ENCODE measurements at places on chromosomes 13 and 19.

DNA sequence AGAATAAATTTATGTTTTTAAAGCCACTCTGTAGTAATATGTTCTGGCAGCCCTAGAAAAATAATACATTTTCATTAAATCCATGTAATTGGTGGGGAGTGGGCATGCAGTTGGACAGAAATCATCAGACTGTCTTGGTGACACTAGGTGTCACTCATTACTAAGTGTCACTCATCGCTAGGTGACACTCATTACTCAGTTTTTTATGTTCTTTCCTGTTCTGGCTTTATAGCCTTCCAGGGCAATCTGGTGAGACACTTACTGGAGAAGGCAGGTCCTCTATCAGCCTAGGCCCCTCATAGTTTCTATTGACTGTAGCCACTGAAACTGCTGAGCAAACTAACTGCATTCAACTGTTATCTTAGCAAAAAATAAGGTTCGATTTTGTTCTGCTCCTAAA is 542.1 kb downstream of the SLITRK1 start:
- no peak for DNase-seq

GRCh38 chr13:20394506-20394905 is 131.2 kb downstream of the CRYL1 start:
- DNase-seq, result no peak

GRCh38 chr13:81760316-81760715 is 1419.4 kb upstream of the SPRY2 start:
- no peak for DNase-seq

DNA sequence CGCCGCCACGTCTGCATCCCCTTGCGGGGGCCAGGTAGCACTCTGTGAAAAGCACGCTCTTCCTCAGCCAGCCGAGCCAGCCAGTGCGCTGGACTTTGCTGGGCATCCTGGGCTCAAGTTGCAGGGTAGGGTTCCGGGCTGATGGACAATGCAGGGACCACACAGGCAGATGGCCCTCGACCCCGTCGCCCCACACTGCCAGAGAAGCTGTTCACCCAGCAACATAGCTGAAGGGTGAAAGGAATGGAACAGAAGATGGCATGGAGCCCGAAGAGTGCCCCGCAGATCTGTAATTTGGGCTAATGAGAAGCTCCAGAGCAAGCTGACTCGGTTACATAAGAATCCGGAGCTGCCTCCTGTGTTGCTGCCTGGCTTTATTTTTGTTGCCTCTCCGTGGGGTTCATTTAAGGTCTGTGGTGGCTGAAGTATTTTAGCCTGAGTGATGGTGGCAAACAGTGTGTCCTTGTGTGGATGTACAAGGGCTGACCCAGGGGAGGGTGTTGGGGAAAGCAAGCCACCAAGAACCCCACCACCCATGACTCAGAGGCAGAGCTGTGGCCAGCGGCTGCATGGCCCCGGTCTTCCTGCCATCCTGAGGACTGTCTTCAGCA is 105.8 kb downstream of the SOX1 start:
- DNase-seq, result no peak

GRCh38 chr19:55520691-55521292 is 16.1 kb downstream of the SBK2 start:
- no peak for DNase-seq

- no peak for DNase-seq
Observed at GRCh38 chr19:46134527-46134926, 10.0 kb upstream of the IGFL3 start.

- DNase-seq, result no peak
Observed at GRCh38 chr19:536881-537404, 5.4 kb downstream of the CDC34 start.

- DNase-seq, result peak; percentile 88
Observed at GRCh38 chr19:29694669-29695627, 20.1 kb downstream of the C19orf12 start.

- peak; percentile 39 for DNase-seq
Observed at GRCh38 chr19:8988204-8988603, 22.0 kb downstream of the MUC16 start.

- DNase-seq, result no peak
Observed at GRCh38 chr13:27625839-27626238, 4.1 kb downstream of the POLR1D start.

- peak; percentile 31 for DNase-seq
Observed at GRCh38 chr13:49146950-49147355, 73.2 kb upstream of the MLNR start.

- no peak for DNase-seq
Observed at GRCh38 chr13:65217471-65217995, 2012.6 kb downstream of the PCDH9 start.

DNA sequence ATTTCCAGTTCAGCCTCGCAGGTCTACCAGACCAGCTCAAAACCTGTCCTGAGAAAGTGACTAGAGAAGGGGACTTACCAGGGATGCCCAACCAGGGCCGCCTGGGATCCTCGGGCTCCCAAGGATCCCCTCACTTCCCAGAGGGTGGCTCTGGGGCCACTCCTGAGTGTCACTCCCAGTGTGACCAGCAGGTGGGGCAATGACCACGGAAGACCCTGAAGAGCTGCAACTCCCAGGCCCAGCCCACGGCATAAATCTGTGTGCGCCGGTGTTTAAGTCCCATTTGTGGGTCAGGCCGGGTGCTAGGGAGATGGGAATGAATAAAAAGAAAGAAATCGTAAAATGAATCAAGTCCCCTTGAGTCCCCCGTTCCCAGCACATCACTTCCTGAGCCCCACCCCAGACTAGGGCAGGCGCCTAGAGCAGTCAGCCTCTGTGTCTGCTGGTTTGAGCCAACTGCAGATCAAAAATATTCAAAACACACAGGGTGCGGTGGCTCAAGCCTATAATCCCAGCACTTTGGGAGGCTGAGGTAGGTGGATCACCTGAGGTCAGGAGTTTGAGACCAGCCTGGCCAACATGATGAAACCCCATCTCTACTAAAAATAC is 10.7 kb downstream of the PTGIR start:
- DNase-seq, result peak; percentile 87

DNA sequence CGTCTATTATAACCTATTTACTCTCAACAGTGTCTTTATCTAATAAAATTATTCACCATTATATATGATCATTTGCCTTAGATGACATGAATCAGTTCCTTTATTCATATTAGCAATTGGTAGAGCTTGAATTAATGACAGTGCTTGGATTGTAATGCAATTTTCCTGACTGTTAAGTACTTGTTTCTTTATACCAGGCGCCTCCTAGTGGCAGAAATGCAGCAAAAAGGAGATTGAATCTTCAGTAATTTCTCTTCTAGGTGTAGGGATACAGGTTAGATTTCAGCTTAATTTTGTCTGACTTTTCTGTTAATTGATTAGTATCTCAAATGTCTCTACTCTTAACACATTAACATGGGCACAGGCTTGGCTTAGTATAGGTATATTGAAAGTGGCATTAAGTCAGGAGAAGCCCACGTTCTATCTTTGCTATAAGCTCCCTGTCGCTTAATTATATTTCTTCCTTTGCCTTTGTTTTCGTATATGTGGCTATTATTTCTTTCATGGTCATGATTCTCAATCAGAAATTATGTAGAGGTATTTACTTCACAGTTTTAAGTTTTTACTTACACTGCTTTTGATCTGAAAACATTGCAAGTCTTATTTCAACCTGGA is 9.1 kb upstream of the LHFPL6 start:
- DNase-seq, result peak; percentile 69

- DNase-seq, result no peak
Observed at GRCh38 chr13:77213644-77214043, 113.2 kb downstream of the MYCBP2 start.

GRCh38 chr13:41061914-41062837 is 867 bp downstream of the WBP4 start:
- no peak for DNase-seq

DNA sequence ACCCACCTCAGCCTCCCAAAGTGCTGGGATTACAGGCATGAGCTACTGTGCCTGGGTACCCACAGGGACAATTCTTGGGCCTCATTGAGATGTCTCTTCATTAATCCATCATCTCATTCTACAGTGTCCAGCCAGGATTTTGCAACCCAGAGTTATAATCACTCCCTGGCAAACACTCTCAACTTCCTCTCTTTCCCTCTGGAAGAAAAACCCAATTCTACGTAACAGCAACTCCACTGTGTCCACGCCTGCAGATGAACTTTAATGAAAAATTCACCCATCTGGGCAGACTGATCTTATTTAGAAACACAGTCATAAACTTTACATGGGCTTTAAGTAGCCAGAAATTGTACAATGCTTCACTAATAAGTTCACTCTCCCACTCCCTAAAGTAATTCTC is 90.1 kb upstream of the ABCC4 start:
- DNase-seq, result no peak

GRCh38 chr13:43185226-43185625 is 161.8 kb downstream of the DNAJC15 start:
- DNase-seq, result no peak

DNA sequence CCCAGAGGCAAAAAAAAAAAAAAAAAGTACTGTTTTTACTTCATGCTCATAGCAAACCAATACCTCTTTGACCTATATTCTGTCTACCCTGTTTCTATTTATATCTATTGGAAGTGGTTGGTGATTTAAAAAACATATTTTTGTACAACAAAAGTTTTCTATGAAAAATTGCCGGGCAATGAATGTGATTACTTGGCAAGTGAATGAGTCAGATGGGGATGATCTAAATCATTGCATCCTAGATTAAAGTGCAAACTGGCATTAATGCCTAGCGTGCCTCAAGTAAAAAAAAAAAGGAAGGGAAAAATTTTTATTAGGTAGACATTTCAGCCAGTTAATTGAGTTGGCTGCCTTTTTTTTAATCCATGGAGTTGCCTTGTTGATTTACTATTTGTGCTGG is 500.6 kb downstream of the KCTD12 start:
- no peak for DNase-seq

- no peak for DNase-seq
Observed at GRCh38 chr13:39952249-39953233, 297.1 kb downstream of the COG6 start.

DNA sequence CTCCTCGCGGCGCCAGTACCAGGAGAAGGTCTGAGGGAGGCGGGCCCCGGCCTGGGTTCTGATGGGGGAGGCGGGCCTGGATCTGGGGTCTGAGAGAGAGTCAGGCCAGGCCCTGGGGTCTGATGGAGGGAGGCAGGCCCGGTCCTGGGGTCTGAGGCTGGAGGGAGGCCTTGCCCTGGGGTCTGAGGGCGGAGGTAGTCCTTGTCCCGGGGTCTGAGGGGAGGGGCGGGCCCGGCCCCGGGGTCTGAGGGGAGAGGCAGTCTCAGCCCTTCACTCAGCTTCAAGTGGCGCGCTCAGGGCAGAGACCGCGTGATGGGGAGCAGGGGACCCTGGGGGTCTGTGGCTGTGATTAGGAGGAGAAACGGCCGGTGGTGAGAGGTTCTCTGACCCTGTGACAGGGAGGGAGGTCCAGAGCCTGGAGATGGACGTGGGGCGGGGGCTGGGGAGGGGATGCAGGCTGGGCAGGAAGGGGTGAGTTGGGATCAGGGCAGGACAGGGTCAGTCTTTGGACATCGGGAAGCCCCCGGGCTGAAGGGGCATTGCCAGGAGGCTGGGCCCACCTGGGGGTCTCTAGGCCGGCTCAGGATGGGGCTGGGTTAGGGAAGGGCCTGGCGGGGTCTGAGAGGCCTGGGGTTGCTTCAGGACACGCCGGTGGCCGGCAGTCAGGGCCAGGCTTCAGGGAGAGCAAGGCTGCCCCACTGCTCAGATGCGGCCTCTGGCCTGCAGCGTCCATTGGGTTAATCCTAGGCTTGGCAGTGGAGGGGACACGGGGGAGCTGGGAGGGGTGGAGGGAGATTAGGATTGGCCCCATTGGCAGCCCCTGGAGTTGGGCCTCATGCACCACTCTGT is 18.7 kb downstream of the HCN2 start:
- DNase-seq, result no peak

DNA sequence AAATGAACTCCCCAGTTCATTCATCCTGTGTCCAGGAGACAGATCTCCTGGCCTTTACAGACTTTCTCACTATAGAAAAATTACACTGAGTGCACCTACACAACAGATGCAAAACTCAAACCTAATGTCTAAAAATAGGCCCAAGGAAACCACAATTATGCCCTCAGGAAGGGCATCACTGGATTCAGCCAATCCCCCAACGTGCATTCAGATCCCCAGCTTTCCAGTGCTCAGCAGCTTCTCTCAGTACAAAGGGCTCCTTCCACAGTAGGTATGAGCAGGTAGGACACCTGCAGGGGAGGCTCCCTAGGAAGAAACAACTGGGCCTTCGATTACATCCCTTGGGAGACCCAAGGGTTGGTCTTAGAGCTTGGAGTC is 2.1 kb downstream of the ZNF709 start:
- no peak for DNase-seq

GRCh38 chr13:113798200-113798811 is 39.3 kb downstream of the TMEM255B start:
- no peak for DNase-seq

- peak; percentile 86 for DNase-seq
Observed at GRCh38 chr19:16266586-16266942, 58.1 kb upstream of the KLF2 start.

DNA sequence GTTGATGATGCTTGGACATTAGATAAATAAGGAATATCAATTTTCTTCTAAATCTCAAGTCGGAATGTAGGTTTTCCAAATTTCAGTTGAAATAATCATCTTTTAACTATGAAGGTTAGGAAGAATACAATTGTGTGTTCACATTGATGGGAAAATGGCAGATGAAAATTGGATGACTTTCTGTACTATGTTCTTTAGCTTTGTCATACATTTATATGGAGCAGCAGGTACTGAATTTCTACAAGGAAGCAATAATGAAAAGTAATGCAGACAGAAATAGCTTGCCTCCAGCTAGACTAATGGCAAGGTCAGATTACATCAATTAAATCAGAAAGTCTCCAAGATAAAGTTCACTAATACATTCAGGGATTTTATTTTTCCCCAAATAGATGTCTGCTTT is 1423.7 kb upstream of the PCDH20 start:
- DNase-seq, result no peak

GRCh38 chr19:46974181-46974580 is 45.5 kb upstream of the NPAS1 start:
- DNase-seq, result no peak

DNA sequence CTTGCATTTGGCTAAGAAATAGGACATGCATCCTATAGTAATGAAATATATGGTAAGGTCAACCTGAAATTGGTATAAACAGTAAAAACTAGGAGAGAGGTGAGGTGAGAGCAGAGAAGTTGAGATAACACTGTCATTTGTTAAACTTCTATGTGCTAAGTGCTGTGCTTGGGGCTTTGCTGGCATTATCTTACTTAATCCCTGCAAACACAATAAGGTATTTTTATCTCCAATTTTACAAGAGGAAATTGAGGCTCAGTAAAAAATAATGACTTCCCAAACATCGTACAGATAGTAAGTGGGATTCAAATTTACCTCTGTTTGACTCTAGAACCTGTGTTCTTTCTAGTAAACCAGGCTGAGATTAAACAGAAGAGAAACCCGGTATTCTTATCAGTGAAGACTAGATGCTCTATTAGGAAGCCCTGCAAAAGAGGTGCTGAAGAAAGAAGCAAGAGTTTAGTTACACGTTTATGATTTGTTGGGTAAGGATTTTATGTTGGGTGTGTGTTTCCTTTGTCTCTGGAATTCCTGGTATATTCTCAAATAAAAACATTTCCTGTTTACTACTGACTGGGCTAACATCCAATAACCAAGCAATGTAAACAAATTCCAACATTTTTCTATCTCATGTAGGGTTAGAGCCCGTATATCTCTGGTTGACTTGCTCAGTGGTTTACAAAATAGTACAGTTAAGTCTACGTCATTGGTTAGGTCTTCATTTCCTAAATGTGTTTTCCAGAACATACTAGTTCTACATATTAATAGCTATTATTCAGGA is 137.3 kb upstream of the FNDC3A start:
- DNase-seq, result no peak
